ENCODE measurements at places on chromosomes 2 and 18.

DNA sequence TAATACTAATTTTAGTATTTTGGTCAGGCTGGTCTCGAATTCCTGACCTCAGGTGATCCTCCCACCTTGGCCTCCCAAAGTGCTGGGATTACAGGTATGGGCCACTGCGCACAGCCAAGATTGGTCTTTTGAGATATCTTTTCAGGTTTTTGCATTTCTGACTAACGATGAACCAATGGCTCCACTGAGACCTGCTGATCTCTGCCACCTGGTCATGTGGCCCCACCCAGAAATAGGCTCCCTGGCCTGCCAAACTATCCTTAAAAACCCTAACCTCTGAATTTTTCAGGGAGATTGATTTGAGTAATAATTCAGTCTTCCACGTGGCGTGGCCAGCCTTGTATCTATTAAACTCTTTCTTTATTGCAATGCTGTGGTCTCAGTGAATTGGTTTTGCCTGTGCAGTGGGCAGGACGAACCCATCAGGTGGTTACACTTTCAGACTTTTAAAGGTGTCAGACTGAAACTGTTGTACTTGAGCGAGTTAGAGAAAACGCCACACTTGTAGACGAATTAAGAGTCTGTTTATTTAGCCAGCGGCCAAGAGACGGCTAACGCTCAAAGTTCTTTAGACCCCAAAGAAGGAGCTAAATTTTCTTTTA lies 85.8 kb upstream of the MSH6 start:
- DNase-seq = no peak

DNA sequence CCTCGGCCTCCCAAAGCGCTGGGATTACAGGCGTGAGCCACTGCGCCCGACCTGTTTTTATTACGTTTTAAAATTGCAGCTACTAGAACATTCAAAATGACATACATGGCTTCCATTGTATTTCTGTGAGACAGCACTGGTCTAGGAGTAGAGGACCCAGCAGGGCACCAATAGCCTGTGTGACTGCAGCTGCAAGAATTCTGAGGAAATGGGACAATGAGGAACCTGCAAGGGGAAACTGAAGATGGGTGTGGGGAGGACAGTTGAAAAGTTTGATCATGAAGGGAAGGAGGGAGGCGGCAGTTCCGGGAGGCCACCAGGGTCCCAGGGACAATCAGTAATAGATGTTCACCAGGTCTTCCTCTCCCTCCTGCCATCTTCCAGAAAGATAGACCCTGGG lies 13.9 kb upstream of the DNPEP start:
- no peak for DNase-seq

GRCh38 chr2:152493945-152494528 lies 159.1 kb downstream of the FMNL2 start:
- no peak for DNase-seq

DNA sequence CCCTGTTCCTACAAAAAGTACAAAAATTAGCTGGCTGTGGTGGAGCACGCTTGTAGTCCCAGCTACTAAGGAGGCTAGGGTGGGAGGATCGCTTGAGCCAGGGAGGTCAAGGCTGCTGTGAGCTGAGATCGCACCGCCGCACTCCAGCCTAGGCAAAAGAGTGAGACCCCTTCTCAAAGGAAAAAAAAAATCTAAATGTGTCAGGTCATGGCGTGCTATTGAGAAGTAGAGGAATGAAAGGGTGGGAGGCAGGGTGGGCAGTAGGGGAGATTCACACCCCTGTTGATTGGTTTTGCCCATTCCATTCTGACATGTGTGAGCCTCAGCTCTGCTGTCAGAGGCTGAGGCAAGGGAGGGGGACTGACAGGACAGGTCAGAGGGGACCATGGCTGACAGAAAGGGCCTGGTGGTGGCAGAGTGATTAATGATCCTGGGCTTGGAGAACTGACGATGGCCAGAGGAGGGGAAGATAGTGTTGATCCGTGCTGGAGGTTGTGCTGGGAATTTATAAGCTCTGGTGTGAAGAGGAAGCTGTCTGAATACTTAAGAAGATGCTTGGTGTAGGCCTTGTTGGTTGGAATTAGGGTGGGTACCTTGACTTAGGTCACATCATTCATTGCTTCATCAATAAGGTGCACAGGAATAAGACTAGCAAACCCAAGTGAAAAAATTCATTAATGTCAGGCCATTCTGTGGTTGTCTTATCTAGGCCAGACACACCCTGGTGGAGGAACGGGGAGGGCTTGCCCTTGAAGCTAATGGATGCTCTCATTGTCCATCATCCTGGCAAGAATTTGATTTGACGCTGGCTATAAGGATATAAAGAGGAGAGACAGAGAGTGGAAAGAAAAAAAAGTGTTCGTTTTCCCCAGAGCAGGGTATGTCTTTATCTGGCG lies 19.1 kb upstream of the SMARCAL1 start:
- no peak for DNase-seq

DNA sequence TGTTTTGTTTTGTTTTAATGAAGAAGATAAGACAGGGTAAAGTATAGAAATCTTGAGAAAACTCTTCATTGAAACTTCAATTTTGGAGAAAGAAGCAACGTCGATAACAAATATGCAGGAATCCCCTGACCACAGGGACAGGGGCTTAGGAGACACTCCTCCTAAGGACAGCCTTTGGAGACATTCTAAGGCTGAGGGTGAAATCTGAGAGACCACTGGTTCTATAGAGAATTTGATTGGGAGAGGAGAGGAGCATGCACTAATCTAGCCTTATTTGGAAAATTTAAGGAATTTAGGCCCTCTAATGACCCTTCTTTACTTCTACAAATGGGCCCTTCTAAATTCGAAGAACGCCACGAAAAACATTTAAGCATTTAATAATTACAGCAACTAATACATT lies 207.6 kb downstream of the PPP1R1C start:
- DNase-seq = no peak

DNA sequence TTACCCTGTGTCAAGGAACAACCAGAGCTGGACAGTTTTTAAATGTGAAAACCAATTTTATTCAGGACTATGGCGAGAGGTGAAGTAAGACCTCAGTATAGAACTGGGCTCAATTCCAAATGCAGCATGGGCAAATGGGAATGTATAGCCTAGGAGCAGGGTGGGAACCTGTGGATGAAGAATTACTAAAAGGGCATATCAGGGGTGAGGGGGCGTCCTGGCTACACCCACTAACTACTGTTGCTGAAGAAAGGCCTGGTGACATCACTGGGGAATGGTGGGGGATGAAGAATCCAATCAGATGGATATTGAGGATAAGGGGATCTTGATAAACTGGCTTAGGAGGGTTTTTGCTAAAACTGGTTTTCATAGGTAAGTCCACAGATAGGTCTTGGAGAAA lies 27.3 kb upstream of the IL37 start:
- DNase-seq = no peak

DNA sequence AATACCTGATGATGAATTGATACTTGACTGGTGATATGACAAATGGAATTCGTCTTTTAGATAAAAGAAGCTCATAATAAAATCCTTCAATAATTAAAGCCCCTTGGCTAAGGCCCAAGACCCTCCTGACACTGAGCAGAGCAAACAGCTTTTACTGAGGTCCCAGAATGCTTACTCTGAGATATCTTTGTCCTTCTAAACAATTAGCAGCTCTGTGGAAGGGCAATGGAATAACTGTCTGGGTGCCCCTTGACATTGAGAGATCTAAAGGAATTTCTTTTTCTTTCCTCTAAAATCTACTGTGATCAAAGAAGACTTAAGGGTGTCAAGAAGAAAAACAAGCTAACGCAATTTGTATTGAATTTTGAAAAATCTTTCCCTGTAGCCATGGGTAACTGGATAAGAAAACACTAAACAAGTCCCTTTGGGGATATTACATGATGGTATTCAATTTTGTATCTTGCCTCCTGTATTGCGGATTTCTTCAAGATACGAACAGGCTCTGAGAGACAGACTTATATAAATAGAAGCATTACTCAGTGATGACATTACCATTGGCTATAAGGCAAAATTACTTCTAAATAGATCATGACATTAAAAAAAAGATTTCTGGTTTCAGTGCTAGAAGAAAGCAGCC lies 128.8 kb downstream of the MREG start:
- no peak for DNase-seq

- DNase-seq = no peak
These were observed 48.9 kb upstream of the TMEM177 start for GRCh38 chr2:119630121-119630520.

- DNase-seq = peak; percentile 74
These were observed at the start of gene ITGA6 for GRCh38 chr2:172427256-172427989. Gene ITGA6 (plus strand): TSS chr2:172427586.

DNA sequence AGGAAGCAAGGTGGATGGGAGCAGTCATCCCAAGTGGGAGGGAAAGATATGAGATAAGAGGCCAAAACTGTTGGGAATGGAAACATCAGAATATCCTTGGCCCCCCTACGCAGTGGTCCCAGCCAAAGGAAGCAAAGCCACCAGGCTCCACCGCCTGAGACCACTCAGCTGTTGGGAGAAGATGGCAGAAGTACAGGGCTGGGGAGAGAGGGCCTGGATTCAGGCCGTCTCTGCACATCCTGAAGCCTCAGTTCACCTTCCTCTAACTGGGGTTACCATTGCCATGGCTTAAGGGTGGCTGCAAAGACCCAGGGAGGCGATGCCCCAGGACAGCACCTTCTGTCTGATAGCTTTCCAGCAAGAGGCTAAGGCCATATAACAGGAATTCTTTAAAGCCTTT lies 193.8 kb downstream of the MGAT5 start:
- DNase-seq = no peak

- no peak for DNase-seq
These were observed 41.2 kb downstream of the COL3A1 start for GRCh38 chr2:189015359-189015758.

GRCh38 chr2:121073320-121074210 lies 211.4 kb downstream of the TFCP2L1 start:
- no peak for DNase-seq

DNA sequence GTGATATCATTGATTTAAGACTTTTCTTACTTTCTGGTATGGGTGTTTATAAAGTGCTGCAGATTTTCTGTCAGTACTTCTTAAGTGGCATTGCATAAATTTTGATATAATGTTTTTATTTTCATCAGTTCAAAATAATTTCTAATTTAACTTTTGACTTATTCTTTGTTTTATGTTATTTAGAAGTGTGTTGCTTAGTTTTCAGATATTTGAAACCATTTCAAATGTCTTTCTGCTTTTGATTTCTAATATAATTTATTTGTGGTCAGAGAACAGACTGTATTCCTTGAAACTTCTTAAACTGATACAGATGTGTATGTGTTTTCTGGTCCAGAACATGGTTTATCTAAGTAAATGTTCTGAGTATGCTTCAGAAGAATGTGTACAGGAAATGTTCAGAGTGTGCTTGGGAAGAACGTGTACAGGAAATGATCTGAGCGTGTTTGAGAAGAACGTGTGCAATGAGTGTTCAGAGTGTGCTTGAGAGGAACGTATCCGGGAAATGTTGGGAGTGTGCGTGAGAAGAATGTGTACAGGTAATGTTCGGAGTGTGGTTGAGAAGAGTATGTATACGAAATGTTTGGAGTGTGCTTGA lies 265.7 kb upstream of the HS6ST1 start:
- DNase-seq = no peak

DNA sequence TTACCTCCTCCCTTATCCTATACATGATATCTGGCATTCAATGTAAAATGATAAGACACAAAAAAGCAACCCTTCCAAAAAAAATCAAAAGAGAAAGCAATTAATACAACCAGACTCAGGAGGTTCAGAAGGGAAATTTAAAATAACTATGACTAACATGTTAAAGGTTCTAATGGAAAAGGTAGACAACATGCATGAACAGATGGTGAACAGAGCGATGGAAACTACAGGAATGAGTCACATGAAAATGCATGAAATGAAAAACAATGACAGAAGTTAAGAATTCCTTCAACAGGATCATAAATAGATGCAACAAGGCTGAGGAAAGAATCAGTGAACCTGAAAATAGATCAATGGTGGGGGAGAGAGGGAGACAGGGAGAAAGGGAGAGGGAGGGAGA lies 26.1 kb upstream of the ERCC3 start:
- no peak for DNase-seq

- no peak for DNase-seq
These were observed 170.5 kb upstream of the KCNJ3 start for GRCh38 chr2:154527962-154528361.

- no peak for DNase-seq
These were observed 160.8 kb downstream of the FSIP2 start for GRCh38 chr2:185899366-185899765.

- no peak for DNase-seq
These were observed 32.5 kb downstream of the R3HDM1 start for GRCh38 chr2:135563793-135564192.

DNA sequence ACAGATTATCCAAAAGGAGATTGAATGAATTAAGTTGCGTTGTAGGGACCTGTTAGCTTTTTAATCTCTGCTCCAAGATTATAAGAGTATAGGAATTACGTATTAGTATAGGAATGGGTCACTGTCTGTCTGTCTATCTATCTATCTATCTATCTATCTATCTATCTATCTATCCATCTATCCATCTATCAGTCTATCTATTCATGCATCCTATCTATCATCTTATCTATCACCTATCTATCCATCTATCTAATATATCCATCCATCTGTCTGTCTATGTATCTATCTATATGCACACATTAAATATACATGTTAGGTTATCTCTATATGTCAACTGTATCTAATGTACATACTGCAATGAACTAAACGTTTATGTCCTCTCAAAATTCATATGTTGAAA lies 255.8 kb downstream of the LPIN1 start:
- DNase-seq = no peak

DNA sequence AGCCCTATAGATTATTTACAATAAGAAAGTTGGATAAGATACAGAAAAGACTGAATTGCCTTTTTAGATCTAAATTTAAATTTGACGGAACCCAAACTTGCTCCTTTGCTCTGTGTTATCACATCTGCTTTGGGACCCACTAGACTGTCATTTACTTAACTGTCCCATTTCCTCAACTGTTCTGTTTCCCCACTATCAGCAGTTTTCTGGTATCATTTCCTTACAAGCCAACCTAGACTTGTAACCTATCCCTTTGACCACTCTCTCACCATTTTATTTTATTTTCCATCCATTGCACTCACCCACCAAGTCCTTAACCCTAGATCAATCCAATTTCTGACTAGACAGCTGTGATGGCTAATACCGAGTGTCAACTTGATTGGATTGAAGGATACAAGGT lies 38.6 kb upstream of the CD28 start:
- DNase-seq = no peak

DNA sequence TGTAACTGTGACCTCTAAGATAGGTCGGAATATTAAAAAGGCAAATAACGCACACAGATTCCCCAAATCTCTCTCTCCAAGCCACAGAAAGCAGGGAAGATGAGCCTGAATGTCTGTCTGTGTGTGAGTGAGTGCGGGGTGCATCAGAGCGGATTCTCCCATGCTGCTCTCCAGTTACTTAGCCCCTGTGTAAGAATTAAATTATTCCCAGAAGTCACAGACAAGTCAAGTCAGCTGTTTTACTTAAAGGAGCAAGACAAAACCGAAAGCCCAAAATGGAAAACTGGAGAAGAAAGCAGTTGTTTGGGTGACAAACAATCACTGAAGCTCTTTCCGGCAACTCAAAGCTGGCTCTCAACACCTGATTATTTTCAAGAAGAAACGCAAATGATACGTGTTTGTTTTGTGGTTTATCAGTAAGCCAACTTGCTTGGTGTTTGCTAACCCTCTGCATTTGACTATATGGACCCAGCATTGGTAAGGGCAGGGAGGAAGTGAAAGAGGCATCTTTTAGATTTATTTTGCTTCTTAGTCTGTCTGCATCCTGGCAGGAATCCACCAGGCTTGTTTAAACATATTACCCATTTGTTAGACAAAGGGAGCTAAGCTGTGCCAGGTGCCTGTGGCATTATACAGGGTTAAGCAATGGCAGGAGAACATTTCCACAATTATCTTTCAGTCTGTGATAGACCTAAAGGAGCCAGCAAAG lies 121.5 kb upstream of the CREB1 start:
- DNase-seq = no peak

GRCh38 chr18:33584548-33585430 lies 6.8 kb downstream of the ASXL3 start:
- no peak for DNase-seq
